ENCODE measurements at places on chromosomes 5 and 9.

- no peak for DNase-seq
Measured at GRCh38 chr5:72134226-72134899, 27.1 kb downstream of the MAP1B start.

- DNase-seq = peak; percentile 79
Measured at GRCh38 chr5:34608859-34609648, 47.1 kb upstream of the RAI14 start.

DNA sequence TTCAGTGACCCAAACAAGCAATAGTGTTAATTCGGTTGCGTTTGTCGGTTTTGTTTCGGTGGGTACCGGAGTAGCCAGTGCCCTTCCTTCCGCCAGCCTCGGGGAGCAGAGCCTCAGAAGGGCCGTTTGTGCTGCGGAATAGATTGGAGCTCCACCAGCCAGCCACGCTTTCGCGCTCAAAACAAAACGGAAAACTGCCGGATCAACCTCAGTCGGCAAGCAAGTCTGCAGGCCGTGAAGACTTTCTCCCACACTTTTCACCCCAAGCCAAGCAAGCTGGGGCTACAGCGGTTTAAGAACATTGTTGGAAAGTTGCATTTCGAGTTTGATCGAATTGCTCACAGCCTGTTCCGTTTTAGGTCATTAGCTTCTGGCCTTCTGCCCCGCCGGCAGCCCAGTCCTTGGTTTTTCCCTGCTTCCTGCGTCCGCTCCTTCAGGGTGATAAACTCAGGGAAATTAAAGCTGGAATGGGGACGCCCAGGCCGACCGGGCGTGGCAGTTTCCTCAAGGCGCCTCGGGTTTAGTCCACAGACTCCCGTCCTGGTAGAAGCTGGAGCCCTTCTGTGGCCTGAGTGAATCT, 803 bp upstream of the CCNO start:
- no peak for DNase-seq

- DNase-seq = no peak
Measured at GRCh38 chr9:122777935-122778627, 10.7 kb upstream of the OR5C1 start.

DNA sequence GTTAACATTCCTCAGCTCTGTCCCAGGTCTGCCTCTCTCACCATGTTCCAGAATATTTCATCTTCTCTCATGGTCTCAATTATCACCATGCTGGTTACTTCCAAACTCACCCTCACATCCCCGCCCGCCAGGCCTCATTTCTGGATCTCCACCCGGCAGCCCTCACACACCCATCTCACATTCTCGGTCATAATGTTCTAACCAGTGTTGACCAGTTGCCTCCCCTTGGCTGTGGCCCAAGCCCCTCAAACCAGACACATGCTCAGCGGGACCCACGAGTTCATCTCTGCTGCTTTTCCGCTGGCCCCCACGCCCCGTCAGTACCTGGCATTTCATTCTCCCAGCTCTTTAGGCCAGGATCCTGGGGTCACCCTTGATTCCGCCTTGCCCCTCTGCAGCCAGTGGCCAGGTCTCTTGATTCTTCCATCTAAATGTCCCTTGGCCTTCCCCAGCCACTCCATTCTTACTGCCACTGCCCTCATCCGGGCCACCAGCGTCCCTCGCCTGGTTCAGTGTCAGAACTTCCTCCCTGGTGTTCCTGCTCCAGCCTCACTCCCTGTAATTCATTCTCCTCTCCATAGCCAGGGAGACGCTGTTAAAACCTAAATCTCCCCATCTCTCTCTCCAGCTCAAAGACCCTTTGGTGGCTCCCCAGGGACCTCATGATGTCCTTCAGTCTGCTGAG, 141.7 kb downstream of the MVB12B start:
- DNase-seq = no peak

DNA sequence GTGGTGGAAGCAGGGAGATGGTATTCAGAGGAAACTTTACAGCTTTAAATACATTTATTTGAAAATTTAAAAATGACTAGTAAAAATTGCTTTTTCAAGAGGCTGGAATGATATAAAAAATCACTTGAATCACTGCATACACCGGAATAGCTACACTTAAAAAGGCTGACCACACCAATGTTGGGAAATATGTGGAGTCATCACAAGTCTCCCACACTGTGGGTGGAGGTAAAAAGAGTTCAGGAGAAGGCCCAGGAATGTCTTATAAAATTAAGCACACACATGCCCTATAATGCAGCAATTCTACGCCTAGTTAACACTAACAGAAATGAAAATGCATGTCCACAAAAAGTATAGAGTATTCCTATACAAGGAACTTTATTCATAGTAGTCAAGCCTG, 198.1 kb downstream of the ROR2 start:
- no peak for DNase-seq

DNA sequence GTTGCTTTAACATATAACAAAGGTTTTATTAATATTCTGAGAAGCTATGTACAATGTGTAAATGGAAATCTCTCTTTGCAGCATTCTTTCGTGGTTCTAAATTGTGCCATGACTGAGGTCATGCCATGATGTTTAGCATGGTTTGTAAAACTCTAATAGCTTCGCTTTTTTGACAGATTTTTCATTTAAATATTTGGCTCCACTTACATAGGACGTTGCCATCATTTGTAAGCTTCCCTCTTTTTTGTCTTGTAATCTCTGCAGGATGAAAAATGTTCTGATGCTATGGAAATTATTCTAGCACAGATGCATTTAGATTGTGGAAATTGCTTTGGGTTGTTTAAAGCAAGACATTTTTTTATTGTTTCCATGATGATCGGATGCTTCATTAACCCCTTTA, 1054.8 kb downstream of the MAT2B start:
- DNase-seq = no peak

Data from fibroblast of the conjunctiva (primary cell).